ENCODE measurements at places on chromosomes 2 and 18.

DNA sequence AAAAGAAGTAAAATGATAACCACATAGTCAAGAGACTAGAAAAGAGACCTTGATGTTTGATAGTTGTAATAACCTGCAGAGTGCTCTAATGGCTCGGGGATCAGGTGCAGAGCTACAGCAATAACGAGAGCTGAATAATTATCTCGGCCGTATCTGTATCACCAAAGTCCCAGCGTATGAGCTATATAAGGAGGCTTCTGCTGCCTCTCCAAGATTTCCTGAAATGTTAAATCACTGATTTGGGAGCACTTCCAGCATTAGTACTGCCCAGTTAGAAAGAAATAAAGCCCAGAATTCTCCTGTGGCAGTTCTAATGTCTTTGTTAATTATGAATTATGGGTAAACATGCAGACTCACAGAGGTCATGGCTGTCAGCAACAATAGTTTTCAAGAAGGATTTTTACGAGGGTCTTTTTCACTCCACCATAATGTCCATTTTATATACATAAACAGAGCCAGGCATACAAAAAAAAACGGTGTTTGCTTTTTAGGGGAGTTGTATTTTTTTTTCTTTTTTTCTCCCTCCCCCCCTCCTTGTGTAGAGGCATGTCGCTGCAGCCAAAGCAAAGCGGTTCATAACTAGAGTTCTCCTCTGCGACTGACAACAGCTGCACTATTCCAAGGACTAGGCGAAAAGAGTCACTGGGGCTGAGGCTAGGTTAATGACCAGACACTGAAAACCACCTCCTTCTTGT, 168.3 kb upstream of the VRK2 start:
- no peak for DNase-seq

DNA sequence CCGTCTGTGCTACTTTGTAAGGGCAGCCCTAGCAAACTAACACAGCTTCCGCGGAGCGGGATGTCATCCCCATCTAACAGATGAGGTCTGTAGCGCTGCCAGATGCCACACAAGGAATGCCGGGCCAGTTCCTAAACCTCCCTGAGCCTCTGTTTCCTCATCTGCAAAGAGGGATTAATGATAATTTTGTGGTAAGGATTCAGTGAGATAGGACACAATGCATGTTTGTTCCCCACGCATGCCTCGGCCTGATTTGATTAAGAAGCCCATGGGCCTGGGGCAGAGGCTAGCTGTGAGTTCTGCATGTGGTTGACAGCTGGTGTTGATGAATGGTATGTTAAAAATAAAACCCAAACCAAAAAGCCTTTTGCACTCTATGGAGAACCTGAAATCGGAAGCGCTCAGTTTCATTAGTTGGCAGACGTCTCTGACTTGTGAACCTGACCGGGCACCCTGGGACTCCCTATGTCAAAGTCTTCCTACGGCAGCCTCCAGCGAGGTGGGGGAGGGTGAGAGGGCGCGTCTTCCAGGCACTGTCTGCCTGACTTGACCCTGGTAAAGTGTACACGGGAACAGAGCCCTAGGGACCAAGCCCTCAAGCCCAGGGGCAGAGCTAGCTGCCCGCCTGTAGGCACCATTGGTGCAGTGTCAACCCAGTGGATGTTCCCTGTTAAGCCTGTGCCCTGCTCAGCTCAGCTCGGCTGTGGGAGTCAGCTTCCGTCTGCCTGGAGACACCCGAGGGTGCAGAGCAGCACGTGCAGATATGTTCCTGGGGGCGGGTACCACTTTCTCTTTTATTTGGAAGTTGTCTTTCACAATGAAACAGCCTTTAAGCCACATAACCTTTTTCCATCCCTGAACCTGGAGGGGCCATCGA, 14.8 kb upstream of the INHBB start:
- DNase-seq = no peak

DNA sequence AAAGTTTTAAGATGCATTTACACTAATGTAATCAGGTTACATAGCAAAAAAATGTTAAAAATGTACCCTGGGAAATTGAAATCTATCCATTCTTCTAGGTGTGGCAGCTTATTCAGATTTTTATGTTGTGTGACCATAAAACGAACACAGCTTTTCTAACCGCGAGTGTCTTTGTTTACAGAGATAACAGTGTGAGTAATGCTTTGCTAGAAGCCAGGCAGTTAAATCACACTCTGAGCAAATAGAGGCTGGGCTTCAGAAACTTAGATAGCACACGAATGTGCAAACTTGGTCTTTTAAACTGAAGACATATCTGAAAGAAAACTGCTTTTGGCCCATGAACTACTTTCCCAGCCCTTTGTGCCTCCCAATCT, 116.1 kb downstream of the SPTBN1 start:
- DNase-seq = no peak

DNA sequence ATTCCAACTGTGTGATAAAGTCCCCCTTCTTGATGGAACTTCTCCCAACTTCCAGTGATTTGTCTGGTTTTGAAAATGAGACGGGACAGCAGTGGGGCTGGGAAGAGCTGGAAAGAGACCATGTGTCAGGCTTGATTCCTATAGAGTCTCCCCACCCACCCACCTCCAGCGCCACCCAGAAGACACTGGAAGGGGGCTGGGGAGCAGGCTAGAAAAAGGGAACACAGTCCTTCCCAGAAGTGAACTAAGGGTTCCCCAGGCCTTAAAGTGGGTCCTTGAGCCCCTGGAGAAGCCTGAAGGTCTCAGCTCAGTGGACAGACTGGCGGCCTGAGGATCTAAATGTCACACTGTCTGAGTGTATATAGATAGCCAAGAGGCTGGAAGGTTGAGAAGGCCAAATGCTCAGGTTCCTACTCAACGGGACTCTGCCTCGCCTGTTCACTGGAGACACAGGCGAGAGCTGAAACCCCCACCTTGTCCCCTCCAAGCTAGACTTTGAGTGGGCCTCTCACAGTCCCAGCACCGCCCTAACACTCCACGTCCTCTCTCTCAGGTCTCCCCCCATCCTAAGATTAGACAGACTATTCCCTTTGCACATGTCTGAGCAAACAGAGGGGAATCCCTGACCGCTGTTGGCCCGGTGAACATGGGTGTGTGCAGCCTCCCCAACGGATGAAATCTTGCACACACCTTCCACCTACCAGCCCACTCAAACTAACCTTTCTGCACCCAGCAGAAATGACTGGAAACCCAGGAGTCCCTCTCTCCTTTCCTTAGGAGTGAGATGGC, 1.6 kb downstream of the PKDCC start:
- DNase-seq = no peak

DNA sequence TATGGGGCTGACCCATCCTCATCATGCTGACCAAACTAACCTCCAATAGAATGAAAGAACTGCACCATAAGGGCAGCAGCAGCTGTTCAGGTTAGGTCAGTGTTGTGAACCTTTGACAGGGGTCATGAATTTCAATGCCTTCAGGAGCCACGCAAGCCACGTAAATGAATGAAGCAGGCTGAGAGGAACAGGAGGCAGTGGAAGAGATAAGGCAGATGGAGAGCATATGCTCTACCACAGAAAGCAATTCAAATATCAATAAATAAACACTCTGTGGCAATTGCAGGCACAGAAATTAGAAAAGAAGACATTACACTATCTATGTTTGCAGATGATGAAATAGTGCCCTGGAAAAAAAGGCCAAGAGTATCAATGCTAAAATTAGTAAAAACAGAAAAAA, 56.3 kb downstream of the SCG2 start:
- DNase-seq = no peak

DNA sequence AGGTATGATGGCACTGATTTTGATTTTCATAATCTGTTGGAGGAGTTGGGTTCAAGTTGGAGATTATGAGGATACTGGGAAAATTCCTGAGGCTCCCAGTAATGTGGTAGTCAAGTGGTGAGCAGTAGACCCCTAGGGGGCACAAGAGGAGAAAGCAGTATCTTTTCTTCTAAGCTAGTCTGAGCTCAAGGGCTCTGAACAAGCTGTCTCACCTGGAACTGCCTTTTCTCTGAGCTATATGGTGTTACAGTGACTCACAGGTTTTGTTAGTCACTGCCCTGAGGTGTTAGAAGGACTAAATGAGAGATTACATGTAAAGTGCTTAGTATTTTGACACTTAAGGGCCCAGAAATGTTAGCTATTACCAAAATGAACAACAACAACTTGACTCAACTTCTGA, 42.2 kb downstream of the CD302 start:
- no peak for DNase-seq

DNA sequence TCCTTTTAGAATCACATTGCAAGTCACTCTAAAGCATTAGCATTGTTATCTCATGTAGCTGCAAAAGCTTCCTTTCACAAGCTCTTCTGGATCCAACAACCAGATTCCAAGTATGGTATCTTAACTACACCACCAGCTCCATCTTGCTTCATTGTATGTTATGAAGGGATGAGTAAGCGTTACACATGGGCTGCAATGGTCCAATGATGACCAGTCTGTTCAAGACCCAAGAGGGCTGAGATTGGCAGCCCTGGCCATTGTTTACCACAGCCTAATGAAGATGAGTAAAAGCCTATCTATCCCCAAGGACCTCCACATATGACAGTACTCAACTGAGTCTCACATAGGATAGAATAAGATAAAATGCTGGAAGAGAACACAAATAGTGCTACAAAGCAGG, 6.3 kb downstream of the CFLAR start:
- no peak for DNase-seq
